Fibroblast of upper back skin (primary cell): ENCODE measurements at places on chromosomes 6 and 20.

- no peak for DNase-seq
Measured at GRCh38 chr6:157411368-157411767, 30.4 kb downstream of the ZDHHC14 start.

DNA sequence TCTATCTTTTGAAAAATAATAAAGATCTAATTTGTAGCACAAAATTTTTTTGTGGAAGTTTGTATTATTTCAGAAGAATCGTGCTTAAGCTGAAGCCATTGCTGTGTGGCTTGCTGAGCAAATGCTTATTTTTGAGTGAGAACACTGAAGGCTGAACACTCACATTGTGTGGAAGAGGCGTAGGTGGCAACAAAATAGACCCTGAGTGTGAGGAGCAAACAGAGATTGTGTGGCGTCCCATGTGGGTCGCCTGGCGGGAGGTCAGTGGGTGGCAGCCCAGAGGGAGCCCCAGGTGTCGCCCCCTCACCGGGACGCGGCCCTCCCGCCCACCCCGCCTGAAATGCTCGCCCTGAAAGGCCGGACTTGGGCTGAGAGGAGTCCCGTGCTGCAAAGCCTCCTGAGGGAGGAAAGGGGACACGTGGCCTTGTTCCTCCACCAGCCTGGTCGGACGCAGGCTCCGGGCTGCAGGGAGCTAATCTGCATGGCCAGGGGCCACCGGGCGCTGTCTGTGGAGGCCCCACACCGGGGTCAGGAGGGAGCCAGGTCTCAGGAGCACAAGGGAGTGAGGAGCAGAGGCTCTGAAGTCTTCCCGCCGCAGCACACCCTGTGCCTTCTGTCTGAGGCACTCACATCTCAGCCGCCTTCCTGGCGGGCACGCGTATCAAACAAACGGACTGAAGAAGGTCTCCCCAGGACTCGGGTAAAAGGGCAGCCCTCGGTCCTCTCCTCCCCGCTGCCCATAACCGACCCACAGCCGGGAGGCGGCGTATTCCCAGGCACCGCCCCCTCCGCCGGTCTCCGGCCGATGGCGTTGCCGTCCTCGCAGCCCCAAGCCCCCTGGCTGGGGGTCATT, 15.9 kb downstream of the DDO start:
- no peak for DNase-seq

- DNase-seq = no peak
Measured at GRCh38 chr6:91240878-91241603, 654.2 kb upstream of the MAP3K7 start.

DNA sequence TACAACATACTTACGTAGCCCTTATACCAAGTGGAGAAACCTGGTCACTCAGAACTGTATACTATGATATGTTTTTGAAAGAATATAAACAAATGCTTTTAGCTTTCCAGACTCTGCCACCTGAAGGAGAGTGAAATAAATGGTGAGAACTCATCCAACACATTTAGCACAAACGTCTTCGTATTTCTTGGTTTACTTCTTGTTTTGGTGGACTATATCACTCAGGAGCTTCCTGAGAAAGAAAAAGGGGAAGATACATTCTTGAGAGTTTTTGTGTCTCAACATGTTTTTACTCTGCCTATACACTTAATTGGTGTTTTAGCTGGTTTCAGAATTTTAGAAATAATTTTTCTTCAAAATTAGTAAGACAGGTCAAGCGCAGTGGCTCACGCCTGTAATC, 19.4 kb upstream of the CTAGE9 start:
- DNase-seq = no peak

GRCh38 chr20:36098364-36098763, 56.2 kb upstream of the EPB41L1 start:
- peak; percentile 57 for DNase-seq
